Activated CD8-positive, alpha-beta T cell treated with anti-CD3 and anti-CD28 coated beads, Interleukin-2, amount 10 ng/mL, durations not matched to agents 7 days and 5 days (primary cell): ENCODE measurements at places on chromosomes 3 and 15. TPM values are rescaled to one million over a fixed set of nuclear protein-coding genes. Genes with fewer than 3 reads are reported as not detected.

Gene CHRD
- not detected for total RNA-seq

GRCh38 chr15:85555875-85556617 is 175.6 kb downstream of the AKAP13 start:
- DNase-seq = no peak

DNA sequence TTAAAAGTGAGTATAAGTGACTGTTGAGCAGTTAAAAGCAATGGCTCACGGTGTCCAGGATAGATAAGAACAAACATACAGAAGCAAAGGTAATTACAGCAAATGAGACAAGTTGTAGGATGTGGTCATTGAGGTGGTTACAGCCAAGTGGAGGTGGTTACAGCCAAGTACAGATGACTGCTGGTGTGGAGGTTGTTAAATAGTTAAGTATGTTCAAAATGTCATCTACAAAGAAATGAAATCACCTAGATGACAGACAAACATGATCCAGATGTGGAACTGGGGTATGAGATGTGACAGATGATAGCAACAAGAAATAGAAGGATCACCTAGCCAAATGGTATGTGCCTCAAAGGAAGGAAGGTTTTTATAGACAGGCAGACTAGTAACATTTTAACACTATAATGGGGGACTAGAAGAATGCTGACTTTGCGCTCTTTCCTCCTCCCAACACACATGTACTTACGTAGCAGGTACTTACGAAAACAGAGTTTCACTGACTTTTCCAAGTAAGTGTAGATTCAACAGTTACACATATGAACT is 6.8 kb upstream of the ANKRD28 start:
- peak; percentile 49 for DNase-seq

- DNase-seq = no peak
These were observed 175.3 kb upstream of the FEZF2 start for GRCh38 chr3:62548528-62549205.

GRCh38 chr3:16609927-16610580 is 4.8 kb upstream of the DAZL start:
- DNase-seq = no peak

- peak; percentile 78 for DNase-seq
These were observed at the start of gene TXNRD3 for GRCh38 chr3:126654571-126655383. TSS of gene TXNRD3 (minus strand) at chr3:126655124.

GRCh38 chr3:124964387-124964786 is 29.8 kb upstream of the MUC13 start:
- DNase-seq = no peak

GRCh38 chr3:107675233-107675900 is 152.6 kb downstream of the BBX start:
- no peak for DNase-seq
